Cardiac atrium fibroblast (primary cell): ENCODE measurements at places on chromosomes 16 and 17. TPM values are rescaled to one million over a fixed set of nuclear protein-coding genes. Genes with fewer than 3 reads are reported as not detected.

Gene SLC35G6
- total RNA-seq, result not detected in 2 replicates

Gene MT1G
- not detected in 2 replicates for total RNA-seq

Gene TM4SF5
- total RNA-seq, result not detected in 2 replicates

Gene TBC1D3
- total RNA-seq, result 1.6 and 2.3 TPM in 2 replicates

Gene AANAT
- total RNA-seq, result 0.49 TPM in 1 of 2 replicates, not detected in the other

Gene TP53TG3
- total RNA-seq, result not detected in 2 replicates

Gene PLEKHG4
- 2.0 and 3.4 TPM in 2 replicates for total RNA-seq

Gene NR1D1
- 0.81 and 3.4 TPM in 2 replicates for total RNA-seq

Gene ACLY
- 187 and 262 TPM in 2 replicates for total RNA-seq

Gene PRRT2
- total RNA-seq, result 0.16 TPM in 1 of 2 replicates, not detected in the other

Gene RETREG3
- 48.9 and 51.7 TPM in 2 replicates for total RNA-seq

Gene CNTNAP1
- 25.3 and 49.4 TPM in 2 replicates for total RNA-seq

Gene CRYM
- total RNA-seq, result not detected in 2 replicates

Gene ZNF276
- 8.7 and 16.6 TPM in 2 replicates for total RNA-seq

Gene CTNS
- total RNA-seq, result 14.1 and 39.0 TPM in 2 replicates

Gene KRTAP17-1
- not detected in 2 replicates for total RNA-seq

Gene DHRS7C
- not detected in 2 replicates for total RNA-seq

Gene CBFA2T3
- total RNA-seq, result not detected in 2 replicates

Gene CLEC18C
- total RNA-seq, result not detected in 2 replicates

Gene KRT25
- not detected in 2 replicates for total RNA-seq

Gene NHLRC4
- total RNA-seq, result 2.2 and 6.5 TPM in 2 replicates

Gene ZNF624
- total RNA-seq, result 6.1 and 12.0 TPM in 2 replicates

Gene GPR142
- total RNA-seq, result not detected in 2 replicates

Gene FOXJ1
- not detected in 2 replicates for total RNA-seq

Gene CCL17
- not detected in 2 replicates for total RNA-seq

Gene MYO15A
- total RNA-seq, result 0.49 and 0.72 TPM in 2 replicates

Gene UMOD
- total RNA-seq, result not detected in 2 replicates

Gene RRAD
- total RNA-seq, result 0.49 TPM in 1 of 2 replicates, not detected in the other

Gene CCL1
- not detected in 2 replicates for total RNA-seq

Gene SP6
- 0.16 TPM in 1 of 2 replicates, not detected in the other for total RNA-seq

Gene TBX6
- total RNA-seq, result under 0.01 TPM in 1 of 2 replicates, not detected in the other

Gene CYTH1
- total RNA-seq, result 12.5 and 21.1 TPM in 2 replicates

Gene PRSS27
- 0.16 and 0.18 TPM in 2 replicates for total RNA-seq

Gene CLEC18B
- 0.90 TPM in 1 of 2 replicates, not detected in the other for total RNA-seq

Gene RAP1GAP2
- total RNA-seq, result 0.81 and 2.2 TPM in 2 replicates

Gene SLC6A2
- total RNA-seq, result not detected in 2 replicates

Gene SHBG
- 1.6 TPM in 1 of 2 replicates, not detected in the other for total RNA-seq

Gene CCL5
- 1.6 TPM in 1 of 2 replicates, not detected in the other for total RNA-seq

Gene PNMT
- total RNA-seq, result 0.65 TPM in 1 of 2 replicates, not detected in the other

Gene FAM234A
- 119 and 130 TPM in 2 replicates for total RNA-seq

Gene SCPEP1
- 77.8 and 103 TPM in 2 replicates for total RNA-seq
